ENCODE measurements at places on chromosomes 12 and 14.

DNA sequence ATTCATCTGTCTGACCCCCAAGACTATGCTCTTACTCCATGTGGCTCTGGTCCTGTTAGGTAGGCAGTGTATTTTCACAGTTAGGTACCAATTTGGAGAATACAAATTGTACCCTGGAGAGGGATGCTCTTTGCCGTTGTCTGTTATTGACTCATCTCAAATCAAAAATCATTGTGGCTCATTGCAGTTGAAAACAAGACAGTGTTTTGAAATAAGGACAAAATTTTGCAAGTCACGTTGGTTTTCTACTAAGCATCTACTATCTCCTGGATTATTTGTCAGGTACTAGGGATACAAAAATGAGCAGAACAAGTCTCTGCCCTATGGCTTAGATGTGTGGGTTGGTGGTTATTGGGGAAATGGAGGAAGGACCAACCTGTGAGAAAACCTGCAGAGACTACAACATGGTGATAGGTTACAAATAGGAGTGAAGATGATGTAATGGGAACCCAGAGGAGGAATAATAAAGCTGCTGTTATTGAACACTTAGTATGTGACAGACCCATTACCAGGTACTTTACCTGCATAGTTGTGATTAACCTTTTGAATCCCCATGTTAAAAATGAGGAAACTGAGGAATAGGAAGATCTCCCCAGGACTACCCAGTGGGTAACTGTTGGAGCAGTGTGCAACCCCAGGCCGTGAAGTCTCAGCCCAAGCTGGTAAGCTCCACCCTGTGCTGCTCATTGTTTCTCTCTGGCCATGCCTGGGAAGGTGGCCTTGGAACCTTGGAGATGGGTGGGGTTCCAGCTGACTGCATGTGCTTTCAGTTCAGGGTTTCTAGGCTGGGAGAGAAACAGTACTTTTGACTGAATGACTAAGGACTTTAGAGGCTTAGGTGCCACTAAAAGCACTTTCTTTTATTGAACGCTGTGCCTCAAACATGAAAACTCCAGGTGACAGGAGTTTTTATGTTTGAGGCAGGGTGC lies 72.9 kb upstream of the SRSF5 start:
- DNase-seq: no peak

DNA sequence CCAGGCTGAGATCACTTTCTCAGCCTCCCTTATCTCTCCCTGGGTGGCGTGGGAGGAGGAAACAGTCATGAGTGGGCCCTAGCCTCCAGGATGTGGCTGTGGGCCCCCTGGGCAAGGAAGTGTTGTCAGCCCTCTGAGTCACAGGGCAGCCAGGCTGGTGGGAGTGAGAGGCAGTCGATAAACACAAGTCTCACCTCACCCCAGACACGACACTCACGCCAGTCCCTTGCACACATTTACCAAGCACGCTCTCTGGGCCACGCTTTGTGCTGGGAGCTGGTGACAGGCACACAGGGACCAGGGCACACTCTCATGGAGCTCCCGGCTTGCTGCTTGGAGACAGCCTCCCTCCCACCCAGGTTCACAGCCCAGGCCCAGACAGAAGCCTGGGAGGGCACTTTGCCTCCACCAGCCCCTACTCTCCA lies 1.9 kb upstream of the KRT79 start:
- DNase-seq: no peak

DNA sequence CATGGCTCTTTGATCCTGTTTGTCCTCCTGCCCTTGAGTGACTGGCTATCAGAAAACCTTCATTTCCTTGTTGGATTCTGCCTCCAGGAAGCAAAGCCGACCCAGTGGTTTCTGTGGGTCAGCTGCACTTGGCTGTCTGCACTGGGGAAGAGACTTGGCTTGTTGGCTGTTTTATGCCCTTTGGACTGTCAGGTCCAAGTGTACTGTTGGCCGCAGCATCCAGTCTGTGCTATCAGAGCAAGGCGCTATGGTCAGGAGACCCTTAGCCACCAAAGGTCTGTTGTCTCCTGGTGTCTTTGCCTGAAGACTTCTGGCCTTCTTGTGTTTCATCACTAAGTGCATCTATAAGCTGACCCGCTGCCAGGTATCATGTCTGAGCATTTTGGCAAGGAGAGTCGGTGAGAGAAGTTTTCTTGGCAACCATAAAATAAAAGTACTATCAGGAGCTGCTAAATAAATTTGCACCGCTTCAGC lies 177.4 kb upstream of the HIF1A start:
- DNase-seq: no peak

DNA sequence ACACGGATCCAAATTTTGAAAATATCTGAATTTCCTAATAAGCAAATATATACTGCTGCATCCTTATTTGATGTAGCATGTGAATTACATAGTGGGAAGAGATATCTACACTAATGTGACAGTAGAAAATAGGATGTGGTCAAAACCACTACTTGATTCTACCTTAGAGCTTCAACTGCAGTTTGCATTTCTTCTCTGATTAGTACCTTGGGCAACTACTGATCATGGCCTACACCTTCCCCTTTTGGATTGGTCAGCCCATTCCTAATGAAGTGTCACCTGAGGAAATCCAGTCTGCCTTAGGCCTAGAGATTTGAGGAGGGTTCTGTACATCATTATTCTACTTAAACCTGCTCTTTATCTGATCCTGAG lies 10.7 kb downstream of the LLPH start:
- no peak for DNase-seq

GRCh38 chr12:6235906-6236640 lies 35.9 kb downstream of the CD9 start:
- no peak for DNase-seq

DNA sequence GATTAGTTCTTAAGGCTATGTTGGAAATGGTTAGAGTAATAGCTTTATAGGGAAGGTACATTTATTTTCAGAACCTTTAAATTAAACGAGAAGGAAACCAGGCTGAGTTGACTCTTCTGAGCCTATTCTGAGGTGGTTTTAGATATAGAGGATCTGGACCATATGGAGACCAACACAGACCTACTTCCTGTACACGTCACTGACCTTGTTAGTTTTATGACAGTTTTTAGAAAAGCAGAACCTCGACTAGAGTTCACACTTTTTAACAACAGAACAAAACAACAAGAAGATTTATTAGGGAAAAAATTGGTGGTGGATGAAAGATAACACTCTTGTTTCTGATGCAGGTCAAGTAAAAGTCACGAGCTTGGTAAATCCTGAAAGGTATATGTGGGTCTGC lies 107.1 kb downstream of the NPAS3 start:
- DNase-seq: no peak

DNA sequence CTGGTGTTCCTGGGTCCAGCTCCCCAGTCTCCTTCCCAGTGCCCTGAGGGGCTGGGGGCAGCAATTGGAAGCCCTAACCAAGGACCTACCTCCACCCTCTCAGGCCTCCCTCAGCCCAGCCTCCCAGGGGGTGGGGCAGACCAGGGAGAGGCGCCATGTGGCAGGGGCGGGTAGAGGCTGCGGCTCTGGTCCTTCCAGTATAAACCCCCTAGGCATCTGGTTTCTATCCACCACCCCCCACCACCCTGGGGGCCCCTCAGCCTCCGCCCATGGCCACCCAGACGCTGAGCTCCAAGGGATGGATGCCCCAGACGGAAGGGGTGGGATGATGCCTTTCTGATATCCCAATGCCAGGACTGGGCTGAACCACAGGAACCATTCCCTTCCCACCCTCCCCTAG lies 2.8 kb upstream of the SP7 start:
- DNase-seq: no peak

DNA sequence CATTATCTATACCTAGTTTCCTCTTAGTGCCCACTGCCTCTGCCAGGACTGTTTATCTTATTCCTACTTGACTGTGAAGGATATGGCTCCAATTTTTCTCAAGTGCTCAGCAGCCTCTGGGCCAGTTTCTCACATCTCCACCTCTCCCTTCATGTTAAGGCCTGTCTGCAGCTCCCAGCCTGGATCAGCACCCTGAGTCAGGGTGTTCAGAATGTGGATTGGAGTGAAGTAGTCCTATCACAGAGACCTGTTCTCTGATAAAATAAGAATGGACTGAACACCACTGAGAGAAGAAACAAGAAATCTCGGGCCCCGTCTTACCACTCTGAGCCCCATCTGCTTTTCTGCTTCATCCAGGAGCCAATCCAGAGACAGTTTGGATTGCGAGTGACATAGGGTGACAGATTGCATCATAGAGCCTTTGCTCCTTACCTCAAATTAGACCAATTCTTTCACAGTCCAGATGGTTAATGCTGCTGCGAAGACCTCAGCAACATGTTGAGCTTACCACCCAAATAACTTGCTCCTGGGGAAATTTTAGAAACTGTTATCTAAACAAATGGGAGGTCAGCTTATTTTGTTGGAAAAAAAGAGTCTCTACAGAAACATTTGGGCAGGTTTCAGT lies 473.1 kb downstream of the PDZRN4 start:
- DNase-seq: no peak

GRCh38 chr14:68781161-68782021 lies 11.5 kb downstream of the ZFP36L1 start:
- no peak for DNase-seq

DNA sequence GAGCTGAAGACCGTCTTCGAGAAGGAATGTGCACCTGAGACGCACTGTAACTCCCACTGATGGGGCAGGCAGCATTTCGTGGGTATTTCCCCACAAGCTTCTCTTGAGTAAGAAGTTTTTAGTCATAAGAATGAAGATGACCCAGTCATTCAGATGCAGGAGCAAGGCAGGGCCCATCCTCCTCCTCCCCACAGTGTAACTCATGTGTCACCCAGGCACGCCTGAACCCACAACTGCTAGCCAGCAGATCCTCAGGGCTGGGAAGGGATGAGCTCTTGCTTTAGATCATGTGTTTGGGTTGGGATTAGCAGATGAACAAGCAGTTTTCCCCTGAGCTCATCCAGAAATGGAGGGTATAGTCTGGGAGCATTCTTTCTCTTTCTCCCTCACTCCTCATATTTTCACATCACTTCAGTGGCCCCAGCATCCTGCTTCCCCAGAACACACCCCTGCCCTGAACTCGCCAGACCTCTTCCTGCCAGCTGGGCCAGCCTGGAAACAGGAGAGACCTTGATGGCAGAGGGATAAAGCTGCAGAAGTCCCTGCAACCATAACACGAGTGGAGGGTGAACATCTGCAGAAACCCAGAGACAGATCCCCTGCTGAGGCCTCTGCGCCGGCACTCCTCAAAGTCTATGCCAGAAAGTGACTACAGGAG lies 73.3 kb downstream of the B4GALNT3 start:
- DNase-seq: no peak

DNA sequence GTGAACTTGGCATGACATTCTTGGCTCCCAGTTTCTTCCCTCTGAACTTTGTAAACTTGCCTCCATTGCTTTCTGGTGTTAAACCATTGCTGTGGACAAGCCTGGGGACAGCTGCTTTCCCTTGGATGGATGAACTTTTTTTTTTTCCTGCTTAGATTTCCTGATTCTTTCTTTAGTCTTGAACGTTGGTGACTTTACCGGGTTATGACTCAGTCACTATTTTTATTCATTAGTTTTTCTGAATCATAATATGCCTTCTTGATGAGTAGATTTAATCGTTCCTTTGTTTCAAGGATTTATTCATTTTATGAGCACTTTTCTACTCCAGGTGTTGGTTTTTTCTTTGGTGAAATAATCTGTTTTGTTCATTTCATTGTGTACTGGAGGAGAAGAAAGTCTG lies 155.0 kb upstream of the RTL1 start:
- no peak for DNase-seq
